Inflammatory macrophage treated with lipopolysaccharide for 1 hour (primary cell): ENCODE measurements at places on chromosomes 13 and 19.

GRCh38 chr19:555474-555808, 11.6 kb downstream of the GZMM start:
- no peak for DNase-seq

DNA sequence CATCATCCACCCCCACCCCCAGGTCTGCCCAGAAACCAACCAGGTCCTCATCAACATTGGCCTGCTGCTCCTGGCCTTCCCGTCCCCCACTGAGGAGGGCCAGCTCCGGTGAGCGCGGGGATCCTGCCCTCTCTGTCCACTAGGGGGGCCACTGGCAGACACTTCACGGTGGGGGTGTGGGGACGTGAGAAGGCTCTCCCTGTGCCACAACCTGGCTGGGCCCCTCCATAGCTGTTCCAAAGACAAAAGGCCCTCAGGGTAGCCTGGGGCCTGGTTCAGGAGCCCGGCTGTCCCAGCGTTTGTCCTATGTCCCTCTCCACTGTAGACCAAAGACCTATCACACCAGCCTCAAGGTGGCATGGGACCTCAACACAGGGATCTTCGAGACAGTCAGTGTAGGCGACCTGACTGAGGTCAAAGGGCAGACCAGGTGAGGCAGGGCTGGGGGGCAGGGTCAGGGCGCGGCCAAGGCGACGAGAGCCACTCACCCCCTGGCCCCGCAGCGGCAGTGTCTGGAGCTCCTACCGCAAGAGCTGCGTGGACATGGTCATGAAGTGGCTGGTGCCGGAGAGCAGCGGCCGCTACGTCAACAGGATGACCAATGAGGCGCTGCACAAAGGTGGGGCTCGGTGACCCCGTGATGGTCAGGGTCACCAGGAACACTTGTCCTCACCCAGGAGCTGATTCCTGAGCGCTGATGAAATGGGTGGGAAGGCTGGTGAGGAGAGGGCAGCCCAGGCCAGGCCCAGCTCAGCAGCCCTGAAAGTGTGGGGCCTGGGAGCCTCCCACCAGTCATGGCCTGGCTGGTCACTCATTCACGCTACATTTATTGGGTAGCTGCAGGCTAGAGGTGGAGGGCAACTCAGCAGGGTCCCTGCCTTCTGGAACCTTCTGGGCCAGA, 7.9 kb downstream of the DCAF15 start:
- DNase-seq = no peak

GRCh38 chr13:26343816-26344215, 89.9 kb downstream of the CDK8 start:
- no peak for DNase-seq

- DNase-seq = no peak
Measured at GRCh38 chr13:50130123-50130946, 115.1 kb downstream of the KCNRG start.

DNA sequence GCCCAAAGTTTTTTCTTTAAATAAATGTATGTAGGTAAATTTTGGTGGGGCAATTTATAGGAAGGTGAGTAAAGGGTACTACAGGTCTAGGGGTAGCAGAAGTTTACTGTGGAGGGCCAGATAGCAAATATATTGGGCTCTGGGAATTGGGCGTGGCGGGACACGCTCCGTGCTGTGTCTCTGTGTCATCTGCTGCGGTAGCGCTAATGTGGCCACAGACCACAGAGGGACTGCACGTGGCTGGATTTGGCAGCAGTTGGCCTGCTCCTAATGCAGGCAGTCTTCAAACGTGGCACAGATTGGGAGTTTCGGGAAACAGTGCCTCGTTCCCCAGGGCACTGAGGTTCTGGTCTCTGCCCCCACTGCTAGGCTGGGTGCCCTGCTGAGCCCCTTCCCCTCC, 16.6 kb upstream of the MYDGF start:
- DNase-seq = no peak
